ENCODE measurements at places on chromosomes 6 and 20.

- no peak for DNase-seq
These were observed 170.6 kb downstream of the IBTK start for GRCh38 chr6:82076916-82077315.

DNA sequence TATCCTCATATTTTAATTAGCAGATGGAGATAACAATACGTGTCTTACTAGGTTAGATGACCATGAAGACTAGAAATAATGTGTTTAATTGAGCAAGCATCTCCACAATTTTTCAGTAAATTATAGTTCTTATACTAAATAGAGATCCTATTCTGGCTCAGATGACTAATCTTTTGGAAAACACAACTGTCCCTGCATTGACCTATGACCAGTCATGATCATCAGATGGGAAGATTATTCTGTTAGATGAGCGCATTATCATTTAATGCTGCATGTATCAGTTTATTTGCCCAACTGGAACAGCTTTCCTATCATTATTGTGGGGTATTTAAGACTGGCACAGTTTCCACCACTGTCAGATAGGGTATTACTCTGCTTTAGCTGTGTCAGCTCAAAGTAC is 185.5 kb downstream of the MOXD1 start:
- DNase-seq: no peak

- DNase-seq: no peak
These were observed 607.3 kb upstream of the CITED2 start for GRCh38 chr6:139981768-139982181.

- DNase-seq: no peak
These were observed 81.9 kb downstream of the CRYBG1 start for GRCh38 chr6:106442395-106442794.

GRCh38 chr20:19269737-19270340 is 57.4 kb downstream of the SLC24A3 start:
- DNase-seq: no peak

- DNase-seq: no peak
These were observed 569 bp downstream of the TCEA2 start for GRCh38 chr20:64063389-64064144.

DNA sequence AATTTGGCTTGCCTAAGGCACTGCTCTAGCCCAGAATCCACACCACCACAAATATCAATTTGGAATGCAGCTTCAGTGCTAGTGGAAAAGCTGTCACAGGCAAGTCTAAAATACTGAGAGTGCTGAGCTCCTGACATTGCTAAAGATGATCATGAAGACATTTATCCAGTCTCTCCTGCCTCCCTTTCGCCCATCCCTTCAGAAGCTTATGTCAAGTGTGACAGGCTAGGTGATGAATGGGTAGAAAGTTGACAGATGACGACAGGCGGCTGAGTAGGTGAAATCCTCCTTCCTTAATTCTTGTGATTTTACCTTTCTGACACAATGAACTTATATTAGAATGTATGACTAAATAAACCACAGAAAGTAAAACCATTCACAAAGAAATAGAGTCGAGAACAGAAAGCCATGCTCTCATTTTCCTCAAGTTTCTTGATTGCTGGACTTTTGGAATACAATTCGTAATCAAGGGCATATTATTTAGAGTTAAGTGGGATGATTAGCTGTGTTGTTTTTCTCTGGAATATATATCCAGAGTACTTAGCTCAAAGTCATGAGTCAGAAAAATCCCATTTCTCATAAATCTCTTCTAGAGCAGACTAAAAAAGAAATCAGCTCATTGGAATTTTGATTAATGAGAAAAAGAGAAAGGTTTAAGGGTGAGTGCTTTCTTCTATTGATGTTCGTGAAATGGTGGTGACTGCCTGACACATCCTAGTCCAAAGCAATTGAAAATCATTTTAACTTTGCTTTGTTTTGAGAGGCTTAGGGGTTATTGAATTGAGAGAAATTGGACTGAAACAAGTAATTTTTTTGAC is 1228.2 kb upstream of the CITED2 start:
- no peak for DNase-seq
